Sciatic nerve (tissue), 2 donors: ENCODE measurements at places on chromosomes 12 and 14. TPM values are rescaled to one million over a fixed set of nuclear protein-coding genes. Genes with fewer than 3 reads are reported as not detected.
A peak's percentile ranks its signal among the peaks of the same experiment; 100 is the strongest.

DNA sequence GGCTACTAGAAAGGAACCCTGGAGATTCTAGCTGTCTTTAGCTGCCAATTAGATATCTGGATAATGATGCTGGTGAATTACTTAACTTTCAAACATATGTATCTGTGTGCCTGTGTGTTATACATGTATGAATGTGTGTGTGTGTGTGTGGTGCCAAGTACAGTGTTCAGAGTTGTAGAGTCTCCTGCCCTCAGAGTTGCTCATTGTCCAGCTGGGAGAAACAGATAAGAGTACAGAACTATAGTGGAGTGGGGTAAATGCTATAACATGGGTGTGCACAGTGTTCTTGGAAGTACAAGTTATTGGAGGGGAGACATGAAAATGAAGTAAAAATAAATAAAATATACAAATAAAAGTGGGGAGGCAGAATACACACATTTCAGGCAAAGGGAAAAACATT is 23.6 kb upstream of the ADAM20 start:
- no peak for DNase-seq

- DNase-seq = no peak
Observed at GRCh38 chr12:112328456-112329124, 53.6 kb downstream of the HECTD4 start.

- DNase-seq = no peak
Observed at GRCh38 chr12:57755454-57756372, 810 bp downstream of the MARCHF9 start.

DNA sequence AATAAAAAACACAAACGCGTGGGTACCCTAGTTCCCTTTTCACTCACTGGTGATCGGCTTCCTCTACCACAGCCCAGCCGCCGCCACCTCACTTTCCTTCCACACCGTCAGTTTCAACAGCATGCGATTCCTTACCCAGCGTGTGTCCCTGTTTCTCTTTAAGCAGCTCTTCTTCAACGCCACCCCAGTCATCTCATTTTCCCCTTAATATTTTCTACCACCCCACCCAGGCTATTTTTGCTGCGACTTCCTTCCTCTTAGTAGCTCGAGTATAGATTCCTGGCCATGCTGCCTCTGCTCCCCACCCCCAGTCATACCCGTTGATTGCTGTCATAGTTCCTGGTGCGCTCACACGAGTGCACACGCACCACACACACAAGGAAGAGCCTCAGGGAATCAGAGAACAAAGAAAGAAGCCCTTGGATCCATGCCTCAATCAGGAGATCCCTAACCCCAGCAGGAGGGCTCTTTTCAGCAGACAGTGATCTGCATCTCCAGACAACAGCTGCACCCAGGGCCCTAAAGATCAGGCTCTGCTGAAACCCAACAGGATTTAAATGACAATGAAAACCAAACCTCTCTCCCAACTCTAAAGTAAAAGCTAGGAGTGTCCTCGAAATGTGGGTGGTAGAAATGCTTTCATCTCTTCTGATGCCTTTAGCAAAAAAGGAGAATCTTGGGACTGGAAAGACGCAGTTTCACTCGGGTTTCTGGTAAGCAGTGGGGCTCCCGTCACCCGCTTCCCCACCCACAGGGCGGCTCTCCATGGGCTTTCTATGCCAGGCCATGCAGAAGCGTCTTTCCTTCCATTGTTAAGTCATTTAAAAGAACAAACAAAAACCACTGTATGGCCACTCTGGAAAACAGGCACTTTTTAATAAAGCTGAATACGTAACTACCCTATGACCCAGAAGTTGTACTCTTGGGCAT is 23.8 kb downstream of the VPS37B start:
- peak; percentile 68 for DNase-seq

DNA sequence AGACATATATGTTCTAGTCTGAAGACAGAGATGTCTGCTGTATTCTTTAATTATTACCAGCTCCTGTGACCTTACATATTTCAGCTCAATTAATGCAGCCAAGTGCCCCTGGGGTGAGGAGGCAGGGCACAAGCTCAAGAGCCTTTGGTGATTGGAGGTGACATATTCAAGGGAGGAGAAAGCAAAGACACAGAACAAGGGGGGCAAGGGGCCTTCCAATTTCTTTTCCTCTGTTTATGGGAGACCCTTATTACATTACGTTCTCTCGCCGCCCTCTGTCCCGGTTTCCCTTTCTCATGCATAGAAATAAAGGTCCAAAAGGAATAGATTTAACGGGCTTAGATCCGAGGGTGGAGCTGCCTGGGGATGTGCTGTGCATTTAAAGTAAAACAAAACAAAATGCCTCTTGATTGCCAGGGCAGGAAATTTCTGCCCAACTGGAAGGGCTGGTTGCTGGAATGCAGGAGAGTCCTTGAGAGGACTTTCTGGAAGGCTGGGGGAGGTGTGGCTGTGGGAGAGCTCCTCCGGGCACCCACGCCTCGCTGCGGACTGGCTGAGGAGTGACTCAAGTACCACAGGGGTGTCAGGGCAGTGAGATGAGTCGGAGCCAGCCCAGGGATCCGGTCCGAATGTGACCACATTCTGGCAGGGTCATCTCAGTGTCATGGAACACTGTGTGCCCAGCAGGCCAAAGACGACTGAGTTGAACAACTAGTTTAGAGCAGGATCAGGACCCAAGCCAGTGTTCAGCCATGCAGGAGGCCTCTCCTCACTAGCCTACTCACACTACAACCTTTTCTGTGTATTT is 32.1 kb upstream of the GSG1 start:
- no peak for DNase-seq

- no peak for DNase-seq
Observed at GRCh38 chr14:97916100-97916499, 1118.9 kb downstream of the VRK1 start.

- no peak for DNase-seq
Observed at GRCh38 chr14:77212943-77213678, 31.5 kb downstream of the TMEM63C start.

GRCh38 chr12:100591979-100592378 is 18.5 kb downstream of the GAS2L3 start:
- DNase-seq = no peak

- no peak for DNase-seq
Observed at GRCh38 chr14:93855737-93856136, 67.5 kb upstream of the PRIMA1 start.

- no peak for DNase-seq
Observed at GRCh38 chr14:61472801-61473376, 151.5 kb downstream of the PRKCH start.

DNA sequence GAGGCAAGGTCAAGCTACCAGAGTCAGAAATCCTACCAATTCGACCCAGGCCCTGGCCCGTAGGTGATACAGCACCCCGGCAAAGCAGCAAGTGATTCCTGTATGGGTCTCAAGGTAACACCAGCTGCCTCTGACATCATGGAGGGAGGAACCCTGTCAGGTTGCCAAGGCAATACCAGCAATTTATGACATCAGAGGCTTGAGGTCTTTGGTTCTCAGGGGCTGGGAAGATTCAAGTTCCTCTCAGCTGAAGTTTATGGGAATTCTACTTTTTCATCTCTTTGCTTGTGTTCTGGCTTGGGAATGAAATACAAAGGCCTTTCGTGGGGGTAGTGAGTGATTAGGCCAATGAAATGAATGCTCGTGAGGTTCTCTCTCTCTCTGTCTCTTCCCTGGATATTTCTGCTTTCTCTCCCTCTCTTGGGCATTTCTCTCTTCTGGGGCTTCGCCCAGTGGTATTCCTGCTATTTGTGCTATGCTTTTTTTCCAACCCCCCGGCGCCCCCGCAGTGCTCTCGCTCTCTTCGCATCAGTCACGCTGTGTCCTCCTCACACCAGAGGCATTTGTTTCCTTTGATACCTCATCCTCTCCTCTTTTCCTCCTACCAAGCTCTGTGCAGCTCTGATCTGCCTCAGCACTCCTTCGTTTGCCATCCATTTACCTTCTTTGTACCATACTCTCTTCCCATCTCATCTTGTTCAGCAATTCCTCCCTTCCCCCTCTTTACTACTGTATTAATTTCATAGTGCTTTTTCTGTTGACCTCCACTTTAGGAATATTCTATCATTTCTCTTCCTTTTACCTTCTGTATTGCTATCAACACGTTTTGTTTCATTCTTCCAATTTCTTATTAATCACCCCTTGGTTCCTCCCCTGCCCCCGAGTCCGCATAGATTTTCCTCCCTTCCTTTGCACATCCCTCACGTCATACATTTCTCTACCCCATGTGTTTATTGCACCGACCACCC is 2.9 kb downstream of the ZFHX2 start:
- DNase-seq = no peak

- no peak for DNase-seq
Observed at GRCh38 chr12:96213869-96214268, 19.7 kb downstream of the ELK3 start.

GRCh38 chr14:97407701-97408407 is 610.7 kb downstream of the VRK1 start:
- no peak for DNase-seq

DNA sequence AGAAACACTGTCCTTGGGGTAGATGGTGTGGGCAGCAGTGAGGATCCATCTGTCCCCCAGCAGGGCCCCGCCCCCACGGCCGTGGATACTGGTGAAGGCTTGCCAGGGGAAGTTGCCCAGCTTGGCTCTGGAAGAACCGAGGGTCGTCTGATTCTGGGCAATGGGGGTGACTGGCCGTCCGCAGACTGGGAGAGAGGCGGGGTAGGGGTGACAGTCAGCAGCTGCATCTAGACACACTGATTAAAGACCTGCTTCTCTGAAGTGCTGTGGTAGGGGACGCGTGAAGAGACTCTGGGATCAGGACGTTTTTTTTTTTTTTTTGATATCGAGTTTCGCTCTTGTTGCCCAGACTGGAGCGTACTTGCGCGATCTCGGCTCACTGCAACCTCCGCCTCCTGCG is 4.7 kb upstream of the C1R start:
- DNase-seq = peak; percentile 61

- no peak for DNase-seq
Observed at GRCh38 chr12:39830171-39830570, 210.6 kb upstream of the ABCD2 start.

GRCh38 chr14:75070383-75070782 is 942 bp downstream of the ZC2HC1C start:
- DNase-seq = peak; percentile 76

GRCh38 chr12:49190974-49191373 is 2.1 kb upstream of the TUBA1A start:
- no peak for DNase-seq

GRCh38 chr14:71113376-71113775 is 206.1 kb downstream of the PCNX1 start:
- no peak for DNase-seq

DNA sequence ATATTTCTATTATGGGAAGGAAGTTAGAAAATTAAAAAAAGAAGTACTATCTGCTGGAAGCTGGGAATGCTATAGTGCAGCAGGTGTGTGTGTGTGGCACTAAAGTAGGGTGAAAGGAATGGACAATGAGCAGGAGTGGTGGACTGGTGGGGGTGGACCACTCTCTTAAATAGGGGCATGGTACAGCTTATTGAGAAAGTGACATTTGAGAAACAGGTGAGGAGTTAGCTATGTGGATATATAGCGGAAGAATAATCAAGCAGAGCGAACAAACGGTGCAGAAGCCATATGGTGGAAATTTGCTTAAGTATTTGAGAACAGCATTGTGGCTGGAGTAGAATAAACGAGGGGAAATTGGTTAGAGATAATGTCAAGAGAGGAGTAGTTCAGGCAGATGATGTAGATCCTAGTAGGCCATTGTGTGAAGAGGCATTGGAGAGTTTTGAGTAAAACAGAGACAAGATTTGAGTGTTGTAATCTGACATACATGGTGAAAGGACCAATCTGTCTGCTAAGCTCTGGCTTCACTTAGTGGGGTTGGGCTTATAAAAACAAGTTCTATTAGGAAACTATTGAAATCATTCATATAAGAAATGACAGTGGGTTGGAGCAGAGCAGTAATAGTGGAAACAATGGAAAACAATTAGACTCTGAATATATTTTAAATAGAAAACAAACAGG is 149.2 kb upstream of the SYT10 start:
- DNase-seq = no peak

- DNase-seq = no peak
Observed at GRCh38 chr14:78153064-78153341, 17.2 kb upstream of the NRXN3 start.

GRCh38 chr12:1935700-1936378 is 17.4 kb upstream of the CACNA2D4 start:
- DNase-seq = no peak

GRCh38 chr12:56061982-56062381 is 18.0 kb upstream of the ERBB3 start:
- DNase-seq = no peak

GRCh38 chr12:85866986-85867776 is 6.9 kb upstream of the NTS start:
- DNase-seq = no peak

DNA sequence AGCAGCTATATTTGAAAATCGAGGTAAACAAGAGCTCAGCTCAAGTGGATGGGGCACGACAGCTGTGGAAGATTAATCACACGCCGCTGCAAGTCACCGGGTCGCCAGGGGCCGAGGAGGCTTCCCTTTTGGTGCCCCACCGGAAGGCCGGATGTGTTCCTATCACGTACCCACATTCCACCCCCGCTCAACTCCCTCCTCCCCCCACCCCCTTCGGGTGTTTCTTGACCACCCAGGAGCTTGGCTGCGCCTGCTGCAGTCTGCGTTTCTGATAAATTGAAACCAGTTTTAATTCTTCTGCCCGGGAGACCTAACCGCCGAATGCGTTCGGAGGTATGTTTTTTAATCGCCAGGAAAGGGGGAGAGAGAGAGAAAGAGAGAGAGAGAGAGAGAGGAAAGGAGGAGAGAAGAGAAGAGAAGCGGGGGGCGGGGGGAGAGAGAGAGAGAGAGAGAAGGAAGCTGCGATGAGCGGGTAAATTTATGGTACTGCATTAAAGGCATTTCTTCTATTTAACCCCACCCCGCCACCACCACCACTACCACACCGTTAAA is 1.8 kb downstream of the SLC8A3 start:
- DNase-seq = no peak

C12orf50 gene
- 0.27 TPM for total RNA-seq

HOXC6 gene
- total RNA-seq = 35.3 TPM

FOXG1 gene
- total RNA-seq = 0.09 TPM

C1R gene
- total RNA-seq = 628 TPM

SLCO1B1 gene
- total RNA-seq = not detected

VDR gene
- total RNA-seq = 1.9 TPM

MYO1H gene
- total RNA-seq = not detected

RDH16 gene
- 1.4 TPM for total RNA-seq

WNT1 gene
- total RNA-seq = not detected

LMO3 gene
- total RNA-seq = 26.2 TPM

FERMT2 gene
- total RNA-seq = 210 TPM

CATSPERB gene
- 0.36 TPM for total RNA-seq

ART4 gene
- total RNA-seq = 0.80 TPM

IL31 gene
- total RNA-seq = not detected

CELA1 gene
- total RNA-seq = not detected

PAX9 gene
- 5.3 TPM for total RNA-seq
